ENCODE measurements at places on chromosomes 2 and 18.

GRCh38 chr2:217270485-217271121 is 410.7 kb upstream of the TNP1 start:
- DNase-seq: no peak

DNA sequence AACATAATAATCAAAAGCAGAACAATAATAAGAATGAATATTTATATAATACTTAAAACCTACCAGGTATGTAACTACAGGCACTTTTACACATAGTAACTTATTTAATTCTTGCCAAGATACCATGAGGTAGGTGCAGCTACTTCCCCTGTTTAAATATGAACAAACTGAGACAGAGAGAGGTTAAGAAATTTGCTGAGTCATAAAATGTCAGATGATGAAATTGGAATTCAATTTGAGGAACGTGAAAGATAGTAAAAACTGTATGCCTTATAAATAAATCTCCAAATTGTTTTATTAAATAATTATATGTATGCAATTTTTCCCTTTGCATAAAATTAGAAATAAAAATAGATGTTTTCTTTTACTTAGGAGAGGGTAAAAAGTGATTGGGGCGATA is 1103.3 kb upstream of the NRXN1 start:
- no peak for DNase-seq

- DNase-seq: no peak
Measured at GRCh38 chr2:62054029-62054791, 141.7 kb upstream of the B3GNT2 start.

GRCh38 chr2:126527836-126528490 is 128.0 kb upstream of the GYPC start:
- DNase-seq: peak; percentile 8

DNA sequence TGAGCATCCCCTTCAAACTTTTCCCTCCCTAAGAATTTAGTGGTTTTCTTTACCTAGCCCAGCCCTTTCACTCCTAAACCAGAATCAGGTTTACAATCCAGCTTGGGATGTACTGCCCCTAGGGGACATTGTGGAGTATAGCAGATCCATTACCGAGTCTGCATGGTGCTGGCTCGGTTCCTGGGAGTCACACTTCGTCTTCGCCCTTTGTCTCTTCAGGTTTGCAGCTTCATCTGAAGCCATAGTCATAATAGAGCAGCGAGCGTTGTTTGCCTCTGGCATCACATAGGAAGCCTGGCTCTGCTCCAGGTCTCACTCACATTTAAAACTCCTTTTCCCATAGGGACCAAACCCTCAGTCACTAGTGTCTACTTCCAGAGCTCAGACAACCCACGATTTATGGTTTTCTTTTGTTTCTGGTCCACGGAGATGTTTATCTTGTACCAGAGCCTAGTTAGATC is 16.8 kb upstream of the LYPD6 start:
- no peak for DNase-seq

DNA sequence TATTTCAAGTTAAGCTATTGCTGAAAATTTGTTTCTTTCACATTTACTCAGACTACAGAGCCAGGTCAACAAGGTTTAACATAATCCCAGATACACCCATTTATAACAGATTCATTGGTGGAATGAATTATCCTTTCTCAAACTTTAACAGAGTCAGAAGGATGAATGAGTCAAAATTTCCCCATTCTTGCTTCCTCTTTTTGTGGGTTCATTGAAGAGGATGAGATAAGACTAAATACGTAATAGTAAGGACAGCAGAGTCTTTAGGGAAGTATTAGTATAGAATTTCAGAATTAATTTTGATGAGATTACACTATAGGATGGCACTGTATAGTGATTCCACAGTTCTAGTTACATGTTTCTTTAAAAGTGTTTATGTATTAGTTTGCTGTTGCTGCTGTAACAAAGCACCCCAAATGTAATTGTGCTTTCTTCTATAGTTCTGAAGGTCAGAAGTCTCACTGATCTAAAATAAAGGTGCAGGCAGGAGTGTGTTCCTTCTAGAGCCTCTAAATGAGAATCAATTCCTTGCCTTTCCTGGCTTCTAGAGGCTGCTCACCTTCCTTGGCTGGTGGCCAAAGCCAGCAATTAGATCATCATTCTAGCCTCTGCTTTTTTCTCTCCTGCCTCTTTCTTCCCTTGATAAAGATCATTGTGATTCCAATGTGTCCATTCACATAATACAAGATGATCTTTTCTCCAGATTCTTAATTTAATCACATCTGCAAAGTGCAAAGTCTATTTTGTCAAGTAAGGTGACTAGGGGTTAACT is 309.3 kb upstream of the PIK3C3 start:
- no peak for DNase-seq

DNA sequence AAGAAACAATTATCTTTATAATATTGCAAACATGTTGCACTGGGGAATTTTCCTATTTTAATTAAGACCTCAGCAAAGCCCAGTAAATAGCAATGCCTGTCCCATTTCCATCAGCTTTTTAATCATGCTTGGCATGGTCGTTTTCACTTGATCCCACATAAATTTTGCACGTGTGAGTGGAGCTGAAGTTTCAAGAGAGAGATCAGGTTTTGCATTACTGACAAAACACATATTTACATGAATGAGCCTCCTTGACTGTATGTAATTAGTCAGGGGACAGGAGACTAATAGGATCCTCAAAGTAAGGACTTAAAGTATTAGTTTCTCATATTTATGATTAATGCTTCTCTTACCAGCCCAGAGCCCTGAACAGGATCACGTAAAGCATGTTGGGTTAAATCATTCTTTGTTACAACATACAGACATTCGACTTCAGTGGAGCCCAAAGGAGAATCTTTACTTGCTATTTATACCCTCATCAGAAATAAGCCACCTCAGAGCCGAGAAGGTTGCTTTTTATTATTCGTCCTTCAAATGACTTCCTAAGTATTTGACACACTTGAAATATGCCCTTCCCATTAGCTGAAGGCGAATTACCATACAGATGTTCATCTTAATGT is 711.3 kb downstream of the GALR1 start:
- DNase-seq: no peak

- no peak for DNase-seq
Measured at GRCh38 chr2:203565076-203565475, 30.0 kb upstream of the RAPH1 start.

DNA sequence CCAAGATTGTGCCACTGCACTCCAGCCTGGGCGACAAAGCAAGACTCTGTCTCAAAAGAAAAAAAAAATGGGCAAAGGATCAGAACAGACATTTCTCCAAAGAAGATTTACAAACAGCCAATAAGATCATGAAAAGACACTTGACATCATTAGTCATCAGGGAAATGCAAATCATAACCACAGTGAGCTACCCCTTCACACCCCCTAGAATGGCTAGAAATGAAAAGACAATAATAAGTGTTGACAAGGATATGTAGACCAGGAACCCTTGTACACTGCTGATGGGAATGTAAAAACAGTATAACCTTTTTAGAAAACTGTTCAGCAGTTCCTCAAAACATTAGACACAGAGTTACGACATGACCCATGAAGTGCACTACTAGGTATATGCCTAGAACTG is 18.4 kb upstream of the MTERF4 start:
- no peak for DNase-seq

DNA sequence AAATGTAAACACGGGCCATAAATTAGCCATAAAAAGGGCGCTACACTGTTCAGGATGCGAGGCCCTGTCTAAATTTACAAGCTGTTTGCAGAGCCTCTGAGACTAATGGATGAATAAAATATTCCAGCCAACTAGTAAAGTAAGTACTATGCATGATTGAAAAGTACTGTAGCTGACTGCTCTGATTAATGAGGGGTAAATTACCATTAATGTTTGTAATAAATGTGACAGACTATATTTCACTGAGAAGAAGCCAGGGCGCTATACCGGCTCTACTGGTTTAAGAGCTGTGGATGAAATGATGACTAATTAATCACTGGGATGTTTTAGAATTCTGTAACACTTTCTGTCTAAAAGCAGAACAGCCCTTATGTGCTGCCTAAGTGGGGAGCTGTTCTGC is 54.3 kb upstream of the RGPD4 start:
- no peak for DNase-seq
